A549 treated with CORT108297 at 1 μM for 4 hours (cell line): ENCODE measurements at places on chromosomes 12 and 14. TPM values are rescaled to one million over a fixed set of nuclear protein-coding genes. Genes with fewer than 3 reads are reported as not detected.

The DDN gene
- total RNA-seq = 0.57 to 0.82 TPM (median 0.67 TPM) in 5 replicates

The SIX1 gene
- 6.5 to 8.9 TPM (median 8.8 TPM) in 5 replicates for total RNA-seq

The KLRG1 gene
- 1.6 to 2.5 TPM (median 1.9 TPM) in 5 replicates for total RNA-seq

The ENDOU gene
- not detected in 5 replicates for total RNA-seq

The SP1 gene
- 18.6 to 26.9 TPM (median 22.5 TPM) in 5 replicates for total RNA-seq

The MAP3K12 gene
- total RNA-seq = 10.1 to 18.8 TPM (median 17.3 TPM) in 5 replicates

The NANOG gene
- not detected in 5 replicates for total RNA-seq

The HCAR2 gene
- total RNA-seq = 0.09 to 0.29 TPM (median 0.16 TPM) in 5 replicates

The LBHD2 gene
- total RNA-seq = 0.12 to 0.39 TPM (median 0.27 TPM) in 3 of 5 replicates, not detected in the others

The P2RX7 gene
- not detected in 5 replicates for total RNA-seq

The CTSG gene
- total RNA-seq = not detected in 5 replicates

The POU6F1 gene
- 1.1 to 1.8 TPM (median 1.6 TPM) in 5 replicates for total RNA-seq

The EIF2S3B gene
- total RNA-seq = 0.53 to 0.88 TPM (median 0.65 TPM) in 5 replicates

The FSCB gene
- total RNA-seq = not detected in 5 replicates

The TEX52 gene
- not detected in 5 replicates for total RNA-seq

The POTEG gene
- not detected in 5 replicates for total RNA-seq

The DTX3 gene
- 14.1 to 19.9 TPM (median 19.8 TPM) in 5 replicates for total RNA-seq

The CLEC2A gene
- total RNA-seq = not detected in 5 replicates

The NRIP2 gene
- total RNA-seq = not detected in 5 replicates

The TDRD9 gene
- total RNA-seq = not detected in 5 replicates

The CAPZA3 gene
- not detected in 5 replicates for total RNA-seq

The TC2N gene
- 0.54 to 0.70 TPM (median 0.64 TPM) in 5 replicates for total RNA-seq

The IGFBP6 gene
- 154 to 257 TPM (median 250 TPM) in 5 replicates for total RNA-seq
